ENCODE measurements at places on chromosomes 4 and X.
A peak's percentile ranks its signal among the peaks of the same experiment; 100 is the strongest.

- no peak for DNase-seq
Observed at GRCh38 chr4:42673082-42673425, 16.1 kb upstream of the ATP8A1 start.

DNA sequence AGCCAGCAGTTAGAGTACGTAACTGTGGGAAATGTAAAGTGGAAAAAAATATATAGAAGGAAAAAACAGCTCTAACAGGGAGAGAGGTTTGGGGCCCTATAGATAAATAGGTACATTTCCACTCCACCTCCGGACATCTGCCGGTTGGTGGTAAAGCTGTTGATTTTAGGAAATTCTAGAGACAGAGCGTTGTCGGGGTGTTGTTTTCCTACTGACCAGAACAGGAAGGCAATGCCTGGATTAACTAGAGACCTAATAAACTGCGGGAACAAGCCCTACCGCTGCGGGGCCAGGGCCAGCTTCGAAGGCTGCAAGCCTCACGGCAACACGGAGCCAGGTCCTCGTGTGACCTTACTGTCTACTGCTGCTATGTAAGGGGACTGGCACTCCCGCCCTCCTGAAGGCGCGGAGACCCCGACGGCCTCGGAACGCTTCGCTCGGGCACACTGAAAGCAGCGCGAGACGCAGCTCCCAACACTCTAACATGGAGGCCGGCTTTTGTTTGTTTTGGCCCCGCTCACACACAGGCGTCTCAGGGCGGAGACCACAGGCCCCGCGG, 702 bp upstream of the CDKN2AIP start:
- DNase-seq, result peak; percentile 17

DNA sequence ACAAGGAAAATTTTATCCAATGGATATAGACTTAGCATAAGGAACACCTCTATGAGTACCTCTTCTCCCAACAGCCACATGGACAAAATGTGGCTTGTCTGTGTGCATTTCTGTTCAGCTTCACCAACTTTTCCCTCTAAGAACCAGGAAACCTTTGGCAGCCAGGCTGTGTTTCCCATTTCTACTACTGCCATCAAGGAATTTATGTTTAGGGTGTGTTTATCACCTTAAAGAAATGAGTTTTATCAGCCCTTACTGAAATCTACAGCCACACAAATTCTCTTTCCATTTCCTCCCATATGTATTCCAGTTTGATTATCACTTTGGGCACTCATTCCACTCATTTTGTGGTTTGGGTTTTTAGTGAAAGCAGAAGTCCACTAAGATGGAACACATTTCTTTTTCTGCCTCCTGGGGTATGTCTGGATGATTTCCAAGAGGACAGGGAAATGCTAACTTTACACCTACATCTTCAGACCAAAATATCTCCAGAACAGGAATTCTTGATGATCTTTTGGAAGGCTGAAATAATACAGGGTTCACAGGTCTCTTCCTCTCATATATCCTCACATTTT, 82.6 kb upstream of the MAOA start:
- DNase-seq, result no peak

DNA sequence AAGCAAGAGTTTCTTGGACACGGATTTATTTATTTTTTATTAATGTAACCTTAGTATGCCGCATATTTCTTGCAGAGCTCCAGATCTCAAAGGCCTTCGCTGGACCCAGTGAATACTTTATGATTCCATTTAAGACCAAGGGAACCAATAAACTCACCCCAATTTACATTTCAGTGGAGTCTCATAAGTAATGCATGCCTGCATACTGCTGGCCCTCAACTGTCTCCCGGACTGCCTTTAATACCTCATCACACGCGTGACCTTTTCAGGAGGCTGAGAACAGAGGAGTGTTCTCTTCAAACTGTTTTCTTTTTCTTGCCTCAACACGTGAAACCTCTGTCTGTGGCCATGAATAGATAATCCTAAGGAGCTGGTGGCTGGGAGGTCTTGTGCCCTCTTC, 240.9 kb downstream of the STIM2 start:
- no peak for DNase-seq

DNA sequence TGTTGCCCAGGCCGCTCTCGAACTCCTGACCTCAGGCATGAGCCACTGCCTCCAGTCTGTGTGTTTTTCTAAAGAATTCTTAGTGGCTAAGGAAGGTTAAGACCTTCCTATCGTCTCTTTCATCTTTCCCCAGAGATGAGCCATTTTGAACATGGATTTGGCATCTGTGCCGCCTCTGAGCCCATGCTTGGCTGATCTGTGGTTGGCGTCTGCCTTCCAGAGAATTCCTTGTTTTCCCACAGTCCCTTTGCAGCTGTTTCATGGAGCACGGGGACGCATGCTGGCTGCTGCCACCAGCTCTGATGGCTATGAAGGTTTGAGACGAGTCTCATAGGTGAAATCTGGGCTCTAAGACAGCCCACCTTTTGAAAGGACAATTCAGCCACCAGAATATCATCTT, 60.4 kb downstream of the SHROOM2 start:
- no peak for DNase-seq

DNA sequence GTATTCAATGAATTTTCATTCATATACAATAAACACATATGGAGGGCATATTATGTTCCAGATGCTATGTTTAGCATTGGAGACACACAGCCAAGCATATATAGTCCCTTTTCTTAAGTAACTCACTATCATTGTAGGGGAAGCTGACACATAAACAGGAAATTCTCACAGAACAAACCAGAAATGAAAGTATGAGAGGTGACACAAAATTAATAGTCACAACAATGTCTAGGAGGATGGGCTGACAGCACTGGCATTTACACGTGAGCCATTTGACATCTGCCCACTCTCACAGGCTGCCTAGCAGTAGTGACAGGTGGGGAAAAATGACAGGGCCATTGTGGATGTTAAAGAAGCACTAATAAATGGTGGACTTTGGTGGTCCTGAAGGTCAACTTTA, 2.6 kb upstream of the CNOT6L start:
- DNase-seq, result no peak

DNA sequence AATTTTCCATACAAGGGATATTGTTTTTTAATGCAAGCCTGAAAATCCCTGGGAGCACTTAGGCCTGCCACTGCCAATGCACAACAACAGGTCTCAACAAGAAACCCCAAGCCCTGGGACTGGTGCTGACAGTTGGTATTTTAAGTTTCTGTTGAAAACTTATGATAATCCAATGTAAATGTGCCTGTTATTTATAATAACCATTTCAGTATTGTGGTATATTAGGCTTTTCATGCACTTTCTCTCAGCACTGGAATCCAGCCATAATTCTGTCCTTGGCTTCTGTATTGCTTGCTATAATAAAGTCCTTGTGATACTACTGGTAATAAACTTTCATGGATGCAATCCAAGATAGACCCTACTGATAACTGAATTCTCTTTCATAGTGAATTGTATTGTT, 218.9 kb downstream of the PCDH7 start:
- DNase-seq, result no peak

DNA sequence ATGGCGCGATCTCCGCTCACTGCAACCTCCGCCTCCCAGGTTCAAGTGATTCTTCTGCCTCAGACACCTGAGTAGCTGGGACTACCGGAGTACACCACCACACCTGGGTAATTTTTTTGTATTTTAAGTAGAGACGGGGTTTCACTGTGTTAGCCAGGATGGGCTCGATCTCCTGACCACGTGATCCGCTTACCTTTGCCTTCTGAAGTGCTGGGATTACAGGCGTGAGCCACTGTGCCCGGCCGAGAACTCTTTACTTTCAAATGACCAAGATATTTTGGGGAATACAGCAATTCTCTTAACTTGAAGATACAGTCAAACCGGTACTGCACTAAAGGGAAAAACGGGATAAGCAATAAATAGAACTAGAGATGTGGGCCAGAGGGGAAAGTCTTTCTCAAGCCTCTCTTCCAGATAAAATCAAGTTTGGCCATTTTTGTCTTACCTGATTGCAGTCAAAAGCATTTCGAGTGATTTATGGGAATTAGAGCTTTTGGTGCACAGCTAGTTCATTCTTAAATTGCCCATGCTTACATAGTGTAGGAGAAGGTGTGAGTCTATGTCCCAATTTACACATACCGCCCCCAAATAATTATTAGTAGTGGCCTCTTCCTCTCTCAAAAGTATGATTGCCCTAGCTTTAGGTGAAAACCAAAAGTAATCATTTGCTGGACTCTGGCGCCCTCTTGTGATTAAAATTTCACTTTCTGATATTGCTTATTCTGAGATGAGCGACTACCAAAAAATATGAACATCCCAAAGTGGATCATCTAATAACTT, 53.2 kb upstream of the ABCG2 start:
- DNase-seq, result peak; percentile 4

DNA sequence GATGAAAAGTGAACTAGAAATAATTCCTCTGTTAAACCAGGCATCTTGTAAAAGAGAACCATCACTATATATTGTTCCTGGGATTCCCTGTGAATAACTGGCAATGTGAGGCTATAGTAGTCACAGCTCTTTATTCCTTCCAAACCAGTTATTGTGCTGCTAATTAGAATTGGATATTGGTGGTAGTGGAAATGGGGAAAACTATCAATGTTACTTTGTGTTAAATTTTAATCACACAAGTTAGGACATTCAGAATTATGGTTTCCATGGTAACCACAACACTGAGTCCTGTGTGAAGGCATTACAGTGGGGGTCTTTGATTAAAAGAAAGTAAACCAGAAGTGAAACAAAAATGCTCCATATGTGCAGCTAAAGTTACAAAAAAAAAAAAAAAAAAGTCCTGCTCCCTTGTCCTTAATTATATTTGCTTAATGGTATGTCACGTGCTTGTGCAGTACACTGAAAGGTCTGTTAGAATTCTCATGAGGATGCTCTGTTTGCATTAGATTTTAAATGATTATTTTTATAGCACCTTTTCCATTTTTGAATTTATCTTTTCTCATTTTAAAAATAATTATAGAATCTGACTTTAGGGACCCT, 200.4 kb downstream of the ADGRL3 start:
- no peak for DNase-seq

- no peak for DNase-seq
Observed at GRCh38 chrX:155061760-155062159, 9.2 kb downstream of the CMC4 start.

DNA sequence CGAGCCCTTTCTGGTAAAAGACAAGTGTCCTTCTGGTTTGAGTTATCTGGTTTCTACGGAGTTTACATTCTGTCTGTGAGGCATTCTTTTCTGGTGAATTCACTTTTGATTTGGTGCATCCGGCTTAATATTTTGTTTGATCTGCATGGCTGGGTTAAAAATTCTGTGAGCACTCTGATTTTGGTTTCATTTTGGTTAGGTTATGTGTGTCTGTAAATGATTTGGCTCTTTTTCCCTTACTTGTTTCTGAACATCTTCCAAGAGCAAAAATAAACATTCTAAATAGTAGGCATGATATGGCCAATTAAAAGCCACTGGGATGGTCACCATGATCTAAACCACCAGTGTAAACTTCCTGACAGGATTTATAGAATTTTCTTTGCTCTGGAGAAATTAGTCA, 85.7 kb upstream of the PTPN13 start:
- no peak for DNase-seq

GRCh38 chr4:13704035-13704434, 76.5 kb upstream of the BOD1L1 start:
- DNase-seq, result no peak

- no peak for DNase-seq
Observed at GRCh38 chr4:150207871-150208270, 129.6 kb downstream of the DCLK2 start.

DNA sequence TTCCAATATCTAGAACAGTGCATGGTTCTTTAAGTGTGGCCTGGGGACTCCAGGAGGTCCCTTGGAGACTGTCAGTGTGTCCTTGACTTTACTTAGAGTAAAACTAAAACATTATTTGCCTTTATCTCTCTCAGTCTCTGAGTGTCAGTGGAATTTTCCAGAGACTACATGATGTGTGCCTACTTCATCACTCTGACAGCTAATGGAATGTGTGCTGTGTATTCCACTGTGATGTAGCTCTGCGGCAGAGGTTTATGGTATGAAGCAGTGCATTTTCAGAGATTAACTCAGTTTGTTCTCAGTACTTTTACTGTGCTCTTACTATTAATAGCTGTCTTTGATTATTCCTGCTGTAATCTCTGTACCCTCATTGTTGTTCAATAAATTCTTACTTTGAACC, 85.6 kb downstream of the MANBA start:
- no peak for DNase-seq
